ENCODE measurements at places on chromosomes 11 and 22.

- DNase-seq: peak; percentile 30
Measured at GRCh38 chr22:39135092-39135896, 17.2 kb downstream of the CBX7 start.

DNA sequence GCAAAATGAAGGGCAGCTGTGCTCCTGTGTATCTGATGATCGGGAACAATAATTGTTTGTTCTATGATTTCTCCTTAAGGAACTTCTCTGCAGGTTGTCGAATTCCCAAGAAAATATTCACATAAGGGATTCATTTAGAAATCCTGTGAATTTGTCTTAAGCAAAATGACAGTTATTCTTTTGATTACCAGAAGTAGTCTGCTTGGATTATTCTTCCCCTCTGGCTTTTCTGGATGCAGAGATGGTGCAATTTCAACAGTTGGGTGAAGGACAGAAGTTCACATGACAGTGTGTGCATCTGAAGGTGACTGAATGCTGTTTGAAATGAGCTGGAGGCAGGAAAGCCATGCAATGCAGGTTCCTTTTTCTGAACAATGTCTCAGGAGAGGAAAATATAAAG is 137.2 kb upstream of the MTMR2 start:
- DNase-seq: no peak

DNA sequence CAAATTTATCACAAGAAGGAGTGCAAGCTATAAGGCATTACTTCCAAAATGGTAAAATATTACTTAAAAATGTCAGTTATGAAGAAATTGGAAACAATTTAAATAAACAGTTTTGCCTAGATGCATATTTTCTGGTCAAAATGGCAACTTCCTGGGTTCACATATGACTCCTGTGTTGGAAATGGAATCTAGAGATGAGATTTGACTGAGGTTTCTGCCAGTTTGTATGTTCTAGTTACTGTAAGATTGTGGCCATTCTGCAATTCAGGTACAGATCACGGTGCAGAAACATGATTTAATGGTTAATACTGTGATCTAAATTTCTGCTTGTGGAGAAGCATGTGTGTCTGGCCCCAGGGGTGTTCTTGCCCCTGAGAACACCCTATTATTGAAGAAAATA is 3.4 kb upstream of the OR4C6 start:
- DNase-seq: no peak

DNA sequence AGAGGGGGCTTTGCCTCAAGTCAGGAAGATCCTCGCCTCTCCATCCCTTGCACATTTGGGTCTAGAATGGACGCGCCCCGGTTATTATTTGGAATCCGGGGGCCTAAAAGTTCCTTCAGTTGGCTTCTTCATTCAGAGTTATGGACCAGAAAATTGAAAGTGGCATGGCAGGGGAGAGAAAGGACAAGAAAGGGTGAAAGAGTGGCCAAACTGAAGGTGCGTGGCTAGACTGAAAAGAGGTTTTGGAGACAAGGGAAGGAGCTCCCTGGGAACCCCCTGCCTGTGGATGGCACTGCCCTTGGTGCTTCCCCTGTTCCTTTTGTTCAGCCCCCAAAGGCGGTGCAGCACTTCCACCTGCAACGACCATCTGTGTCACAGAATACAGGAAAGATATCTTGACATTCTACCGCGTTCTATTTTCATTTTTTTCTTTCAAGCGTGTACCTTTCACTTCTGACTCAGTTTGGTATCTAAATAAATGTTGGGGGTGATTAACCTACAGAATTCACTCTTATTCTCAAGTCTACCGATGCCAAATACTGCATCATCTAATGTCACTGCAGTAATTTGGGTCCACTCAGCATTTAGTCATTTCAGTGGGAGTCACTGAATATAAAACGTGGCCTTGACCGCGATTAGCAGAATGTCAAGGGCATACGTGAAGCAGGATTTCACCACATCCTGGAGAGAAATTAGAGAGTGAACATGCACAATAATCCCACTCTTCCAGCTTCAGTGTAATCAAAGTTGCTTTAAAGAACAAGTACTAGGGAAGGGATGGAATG is 88.1 kb upstream of the ARHGAP32 start:
- DNase-seq: no peak

DNA sequence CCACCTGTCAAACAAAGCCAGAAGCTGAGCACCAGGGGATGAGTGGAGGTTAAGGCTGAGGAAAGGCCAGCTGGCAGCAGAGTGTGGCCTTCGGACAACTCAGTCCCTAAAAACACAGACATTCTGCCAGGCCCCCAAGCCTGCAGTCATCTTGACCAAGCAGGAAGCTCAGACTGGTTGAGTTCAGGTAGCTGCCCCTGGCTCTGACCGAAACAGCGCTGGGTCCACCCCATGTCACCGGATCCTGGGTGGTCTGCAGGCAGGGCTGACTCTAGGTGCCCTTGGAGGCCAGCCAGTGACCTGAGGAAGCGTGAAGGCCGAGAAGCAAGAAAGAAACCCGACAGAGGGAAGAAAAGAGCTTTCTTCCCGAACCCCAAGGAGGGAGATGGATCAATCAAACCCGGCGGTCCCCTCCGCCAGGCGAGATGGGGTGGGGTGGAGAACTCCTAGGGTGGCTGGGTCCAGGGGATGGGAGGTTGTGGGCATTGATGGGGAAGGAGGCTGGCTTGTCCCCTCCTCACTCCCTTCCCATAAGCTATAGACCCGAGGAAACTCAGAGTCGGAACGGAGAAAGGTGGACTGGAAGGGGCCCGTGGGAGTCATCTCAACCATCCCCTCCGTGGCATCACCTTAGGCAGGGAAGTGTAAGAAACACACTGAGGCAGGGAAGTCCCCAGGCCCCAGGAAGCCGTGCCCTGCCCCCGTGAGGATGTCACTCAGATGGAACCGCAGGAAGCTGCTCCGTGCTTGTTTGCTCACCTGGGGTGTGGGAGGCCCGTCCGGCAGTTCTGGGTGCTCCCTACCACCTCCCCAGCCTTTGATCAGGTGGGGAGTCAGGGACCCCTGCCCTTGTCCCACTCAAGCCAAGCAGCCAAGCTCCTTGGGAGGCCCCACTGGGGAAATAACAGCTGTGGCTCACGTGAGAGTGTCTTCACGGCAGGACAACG is 11.7 kb downstream of the CXCR5 start:
- DNase-seq: peak; percentile 55
